ENCODE measurements at places on chromosomes 13 and 19.

GRCh38 chr13:99275093-99275469, 16.9 kb upstream of the GPR18 start:
- peak; percentile 44 for DNase-seq

DNA sequence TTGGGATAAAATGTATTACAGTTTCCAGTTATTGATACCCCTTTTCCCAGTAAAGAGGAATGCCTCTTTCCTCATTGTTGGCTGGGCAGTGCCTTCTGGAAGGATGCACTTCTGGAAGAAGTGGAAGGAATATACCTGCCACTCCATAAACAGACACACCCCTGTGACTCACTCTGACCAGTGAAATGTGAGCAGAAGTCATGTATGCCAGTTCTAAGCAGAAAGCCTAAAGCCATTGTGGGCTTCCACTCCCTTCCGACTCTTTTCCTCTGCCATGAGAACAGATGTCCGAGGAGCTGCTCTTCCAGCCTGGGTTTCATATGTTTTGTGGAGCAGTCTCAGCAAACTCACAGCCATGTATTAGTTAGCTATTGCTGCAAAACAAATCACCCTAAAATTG, 166.1 kb upstream of the SERP2 start:
- no peak for DNase-seq

GRCh38 chr13:111166882-111167675, 52.0 kb downstream of the ARHGEF7 start:
- no peak for DNase-seq

GRCh38 chr13:40617801-40618356, 48.6 kb downstream of the FOXO1 start:
- no peak for DNase-seq

DNA sequence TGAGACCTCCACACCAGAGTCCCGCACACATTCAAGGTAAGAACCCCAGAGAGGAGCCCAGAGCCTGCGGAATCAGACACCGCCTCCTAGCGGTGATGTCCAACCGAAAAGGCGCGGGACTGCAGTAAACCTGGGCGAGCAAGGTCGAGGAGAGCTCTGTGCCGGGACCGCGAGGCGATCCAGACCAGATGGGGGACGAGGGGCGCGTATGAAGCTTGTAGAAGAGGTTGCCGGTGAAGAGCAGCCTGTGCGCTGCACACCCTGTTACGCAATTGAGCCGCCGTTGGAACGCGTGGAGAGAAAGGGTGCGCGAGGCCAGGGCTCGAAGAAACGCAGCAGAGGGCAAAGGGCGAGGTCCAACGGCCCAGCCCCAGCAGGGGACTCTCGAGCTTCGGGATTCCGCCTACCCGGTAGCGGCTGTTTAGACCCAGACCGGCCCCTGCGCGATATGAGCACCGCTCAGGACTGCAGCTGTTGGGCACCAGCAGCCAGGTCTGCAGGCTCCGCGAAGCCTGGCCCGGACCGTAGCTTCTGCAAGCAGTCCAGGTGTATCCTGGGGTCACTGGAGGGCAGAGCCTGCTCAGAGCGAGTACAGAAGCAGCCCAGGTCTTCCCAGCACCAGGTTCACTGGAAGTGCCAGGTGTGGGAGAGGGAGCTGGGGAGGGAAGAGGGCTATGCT, 65.9 kb upstream of the ZNF599 start:
- peak; percentile 26 for DNase-seq

- DNase-seq = no peak
These were observed 67.3 kb upstream of the MED4 start for GRCh38 chr13:48162217-48162616.

DNA sequence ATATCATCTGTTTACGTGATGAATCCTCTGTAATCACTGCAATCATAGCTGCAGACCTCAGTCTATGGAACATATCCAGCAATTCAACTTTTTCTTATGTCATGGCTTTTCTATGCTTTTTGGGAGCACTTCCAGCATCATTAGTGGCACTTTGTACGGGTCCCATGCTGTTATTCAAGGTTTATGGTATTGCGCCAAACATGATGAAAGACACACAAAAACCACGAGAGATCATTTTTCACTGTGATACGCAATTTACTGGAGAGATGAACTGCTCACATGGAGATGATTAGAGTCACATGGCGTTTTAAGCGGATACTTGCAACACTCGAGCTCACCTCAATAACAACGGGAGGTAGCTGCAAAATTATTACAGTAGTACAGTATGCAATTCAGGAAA, 2101.7 kb upstream of the PCDH20 start:
- DNase-seq = peak; percentile 7

GRCh38 chr13:110916301-110917142, 1.7 kb upstream of the ANKRD10 start:
- peak; percentile 73 for DNase-seq

Data from fibroblast of pulmonary artery (primary cell).